ENCODE measurements at places on chromosomes 4 and X.

DNA sequence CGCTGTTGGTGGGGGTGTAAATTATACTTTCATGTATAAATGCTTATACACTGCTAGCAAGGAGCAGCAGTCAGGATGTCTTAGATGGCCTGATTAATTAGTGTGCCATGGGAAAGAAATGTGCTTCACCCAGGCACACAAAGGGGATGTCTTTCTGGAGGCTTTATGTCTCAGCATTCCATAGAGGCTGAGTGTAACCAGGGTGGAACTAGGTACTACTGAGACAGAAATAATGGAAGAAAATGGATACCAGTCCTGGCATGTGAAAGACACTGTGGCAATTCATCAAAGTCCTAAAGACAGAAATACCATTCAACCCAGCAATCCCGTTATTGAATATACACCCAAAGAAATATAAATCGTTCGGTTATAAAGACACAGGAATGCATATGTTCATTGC, 52.5 kb downstream of the PF4 start:
- no peak for DNase-seq

DNA sequence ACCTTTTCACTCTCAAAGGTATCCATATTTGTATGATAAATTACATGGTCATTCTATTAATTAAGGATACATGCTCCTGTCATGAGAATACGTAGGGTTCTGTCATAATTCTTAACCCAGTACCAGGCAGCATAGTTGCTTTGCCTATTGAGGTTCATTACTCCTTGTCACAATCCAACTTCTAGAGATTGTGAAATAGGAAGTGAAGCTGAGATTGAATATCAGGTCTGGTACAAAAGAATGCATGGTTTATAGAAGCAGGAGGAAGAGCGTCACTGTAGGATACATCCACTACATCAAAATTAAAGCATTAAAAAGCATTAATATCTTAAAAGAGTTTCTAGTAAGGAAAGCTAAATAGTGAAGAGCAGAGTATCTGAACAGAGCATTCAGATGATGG, 647.0 kb downstream of the IQCM start:
- DNase-seq, result no peak

DNA sequence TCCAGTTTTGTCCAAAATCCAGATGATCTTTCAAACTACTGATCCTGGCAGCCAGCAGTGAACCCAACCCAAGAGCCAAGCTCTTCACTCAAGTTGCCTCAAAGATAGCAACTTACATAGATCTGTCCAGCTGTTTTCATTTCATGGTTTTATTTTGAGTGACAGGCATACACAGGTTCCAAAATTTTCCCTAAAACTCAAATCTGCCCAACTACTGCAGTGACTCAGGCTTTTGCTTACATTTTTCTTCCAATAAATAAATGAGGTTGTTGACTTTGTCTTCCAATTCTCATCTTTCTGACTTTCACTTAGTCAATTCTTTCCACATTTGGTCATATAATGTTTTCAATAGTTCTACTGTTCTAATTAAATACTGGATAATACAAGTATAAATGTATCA, 158.8 kb downstream of the TECRL start:
- no peak for DNase-seq

DNA sequence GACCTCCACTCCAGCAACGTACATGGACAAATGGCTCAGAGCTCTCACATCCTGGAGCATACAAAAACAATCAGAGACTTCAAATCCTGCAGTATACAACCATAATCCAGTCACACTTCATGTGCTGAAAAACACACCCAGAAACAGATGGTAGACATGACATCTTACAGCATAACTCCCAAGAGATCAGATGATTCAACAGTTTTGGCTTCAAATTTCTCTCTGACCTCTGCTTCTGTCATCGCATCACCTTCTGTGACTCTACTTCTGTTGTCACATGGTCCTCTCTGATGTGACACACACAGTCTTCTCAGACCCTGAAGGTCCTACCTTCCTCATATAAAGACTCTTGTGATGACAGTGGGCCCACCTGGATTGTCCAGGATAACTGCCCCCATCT, 18.5 kb downstream of the SUV39H1 start:
- DNase-seq, result peak; percentile 4

DNA sequence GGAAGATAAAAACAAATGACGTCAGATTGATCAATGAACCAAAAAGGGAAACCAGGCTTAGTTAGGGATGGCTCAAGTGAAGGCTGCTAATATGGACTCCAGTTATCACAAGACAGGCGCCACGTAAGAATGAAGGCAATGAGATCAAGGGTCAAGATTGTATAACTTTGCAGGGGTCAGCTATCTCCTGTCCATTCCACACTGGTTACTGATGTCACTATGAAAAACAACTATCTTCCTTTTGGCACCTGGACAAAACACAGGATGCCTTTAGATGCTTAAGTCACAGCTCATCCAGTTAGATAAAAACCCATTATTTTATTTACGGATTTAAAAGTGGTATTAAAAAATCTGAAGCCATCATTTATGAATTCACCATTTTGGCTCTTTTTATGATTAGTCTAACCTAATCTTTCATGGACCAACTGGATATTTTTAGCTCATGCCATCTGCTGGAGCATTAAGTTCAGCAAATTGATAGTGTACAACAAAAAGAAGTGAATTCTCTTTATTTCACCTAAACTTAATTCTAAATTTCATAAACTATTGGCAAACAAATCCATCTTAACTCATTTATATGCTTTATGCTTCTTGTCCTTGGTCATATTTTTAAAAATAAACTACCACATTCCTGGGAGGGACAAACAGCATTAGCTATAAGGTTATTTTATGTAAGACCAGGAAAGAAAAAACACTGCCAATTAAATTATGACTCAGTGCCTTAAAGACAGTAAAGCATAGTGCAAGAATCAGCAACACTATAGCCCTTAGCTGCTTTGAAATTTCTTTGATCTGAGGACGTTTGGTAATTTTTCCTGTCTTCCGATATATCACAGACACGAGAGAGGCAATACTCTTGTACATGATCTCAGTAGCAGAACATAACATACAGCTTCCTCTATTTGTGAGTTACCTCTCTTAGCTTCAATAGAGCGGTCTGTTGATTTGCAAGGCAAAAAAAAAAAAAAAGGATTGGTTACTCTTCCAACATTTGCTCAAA, 27.0 kb downstream of the DHX15 start:
- DNase-seq, result no peak

- DNase-seq, result no peak
Observed at GRCh38 chrX:56817179-56817578, 88.1 kb downstream of the NBDY start.

GRCh38 chr4:36165631-36166005, 78.7 kb downstream of the ARAP2 start:
- DNase-seq, result no peak

DNA sequence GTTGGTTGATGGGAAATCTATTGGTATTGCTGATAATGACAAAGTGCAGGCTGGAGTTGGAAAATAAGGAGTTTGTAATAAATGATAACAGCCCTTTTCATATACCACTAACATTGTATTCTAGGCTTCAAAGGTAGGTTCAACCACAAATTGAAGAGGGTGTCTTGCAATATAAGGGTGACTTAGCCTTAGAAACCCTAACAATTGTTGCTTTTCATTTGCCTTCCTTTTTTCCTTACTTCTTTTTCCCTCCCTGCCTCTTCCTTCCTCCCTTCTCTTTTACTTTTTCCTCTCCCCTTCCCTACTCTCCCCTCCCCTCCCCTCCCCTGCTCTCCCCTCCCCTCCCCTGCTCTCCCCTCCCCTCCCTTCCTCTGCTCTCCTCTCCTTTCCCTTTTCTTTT, 10.9 kb upstream of the AGA start:
- no peak for DNase-seq

GRCh38 chrX:103864149-103864548, 32.1 kb upstream of the RAB9B start:
- no peak for DNase-seq

DNA sequence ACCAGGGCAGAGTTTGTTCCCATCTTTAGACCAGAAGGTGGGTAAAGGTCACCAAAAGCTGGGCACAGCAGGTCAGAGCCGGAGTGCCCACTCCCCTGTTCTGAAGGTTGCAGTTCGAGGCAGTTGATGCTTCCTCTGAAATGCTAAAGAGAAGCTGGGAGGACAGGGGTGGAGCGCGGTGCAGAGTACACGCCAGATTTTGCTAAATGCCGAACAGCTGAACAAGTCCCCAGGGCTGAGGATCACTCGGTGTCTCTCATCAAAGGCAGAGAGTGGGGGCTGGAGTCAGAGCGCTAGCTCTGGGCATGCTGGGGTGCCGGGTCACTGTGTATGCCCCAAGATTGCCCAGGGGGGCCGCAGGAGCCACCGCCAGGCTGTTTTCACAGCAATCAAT, 197.0 kb downstream of the BCOR start:
- DNase-seq, result peak; percentile 71

- DNase-seq, result no peak
Observed at GRCh38 chrX:13499736-13500135, 69.7 kb upstream of the EGFL6 start.

DNA sequence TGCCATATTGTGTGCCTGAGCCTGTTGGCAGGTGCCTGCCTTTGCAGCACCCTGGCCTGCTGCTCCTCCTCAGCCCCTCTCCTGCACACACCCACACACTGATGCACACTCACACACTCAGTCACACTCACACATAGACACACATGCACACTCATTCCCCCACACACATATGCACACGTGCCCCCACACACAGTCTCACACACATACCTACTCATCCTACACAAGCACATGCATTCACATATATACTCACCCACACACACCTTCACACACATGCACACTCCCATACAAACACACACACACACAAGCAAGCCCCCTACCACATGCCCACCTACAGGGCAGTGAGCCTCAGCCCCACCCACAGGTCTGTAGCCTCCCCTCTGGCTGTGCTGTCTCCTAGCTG, 245.0 kb downstream of the EVC2 start:
- no peak for DNase-seq

GRCh38 chr4:80568891-80569290, 233.4 kb downstream of the CFAP299 start:
- peak; percentile 15 for DNase-seq

GRCh38 chrX:27883468-27884092, 75.8 kb downstream of the MAGEB10 start:
- DNase-seq, result no peak

GRCh38 chrX:40971736-40972135, 113.5 kb upstream of the USP9X start:
- DNase-seq, result peak; percentile 62

- DNase-seq, result peak; percentile 76
Observed at GRCh38 chrX:39984191-39984956, 113.4 kb downstream of the BCOR start.

DNA sequence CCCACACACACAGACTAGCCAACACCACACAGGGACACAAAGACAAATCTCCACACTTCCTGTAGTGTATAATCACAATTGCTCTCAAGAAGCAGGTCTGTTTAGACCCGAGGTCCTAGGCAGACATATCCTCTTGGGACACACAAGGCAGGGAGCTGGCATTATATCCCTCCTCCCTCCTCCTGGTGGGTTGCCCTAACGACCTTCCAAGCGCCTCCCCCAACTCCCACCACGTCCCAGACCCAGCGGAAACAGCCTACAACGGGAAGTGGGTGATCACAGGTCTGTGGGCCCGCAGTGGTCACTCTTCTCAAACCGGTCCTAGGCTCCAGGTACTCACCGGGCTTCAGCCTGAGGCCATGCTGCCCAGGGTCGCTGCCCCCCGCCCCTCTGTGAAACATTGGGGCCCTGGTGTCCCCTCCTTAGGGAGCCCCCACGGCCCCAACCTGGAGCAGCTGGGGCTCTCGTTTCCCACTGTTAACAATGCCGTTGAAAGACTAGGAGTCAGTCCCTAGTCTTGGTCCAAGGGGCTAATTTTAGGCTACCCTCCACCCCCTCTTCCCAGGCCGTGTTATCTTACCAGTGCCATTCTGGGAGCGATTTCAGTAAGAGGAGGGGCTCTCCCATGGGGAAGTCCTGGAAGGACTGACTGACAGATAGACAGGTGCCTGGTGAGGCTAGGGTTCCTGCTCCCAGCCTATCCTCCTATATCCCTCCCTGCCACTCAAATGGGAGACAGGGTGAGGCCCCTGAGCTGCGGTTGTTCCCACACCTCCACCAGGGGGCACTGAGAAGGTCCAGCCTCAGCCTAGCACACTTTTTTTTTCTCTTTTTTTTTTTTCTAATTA, at the start of gene ASB12:
Gene ASB12 (minus strand): TSS at position 485 of the 848 bp plus-strand sequence. CDS start 4,957 bp downstream, outside the sequence.
- DNase-seq, result peak; percentile 1

GRCh38 chrX:149807747-149808458, 26.2 kb downstream of the MAGEA9 start:
- no peak for DNase-seq

DNA sequence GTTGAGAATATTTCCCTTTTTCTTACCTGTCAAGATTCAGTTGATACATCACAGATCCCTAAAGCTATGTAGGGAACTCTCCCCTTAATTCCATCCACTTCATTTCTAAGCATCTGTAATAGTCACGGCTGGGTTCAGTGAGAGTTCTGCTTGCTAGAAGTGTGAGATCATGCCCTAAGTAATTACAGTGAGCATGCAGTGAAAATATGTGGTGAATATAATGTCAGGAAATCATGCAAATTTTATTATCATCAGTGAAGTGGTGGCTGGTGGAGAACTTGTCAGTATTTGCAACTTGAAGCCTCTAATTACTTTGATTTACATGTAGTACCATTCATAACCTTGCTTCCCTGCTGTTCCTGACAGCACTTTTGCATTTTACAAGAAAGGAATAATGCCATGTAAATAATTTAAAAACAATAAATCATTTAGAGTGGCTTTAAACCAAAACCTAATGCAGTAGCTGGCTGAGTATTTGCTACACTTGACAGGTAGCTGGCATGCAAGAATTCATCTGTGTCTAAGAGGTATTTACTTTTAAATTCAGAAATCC, 28.3 kb upstream of the CFAP299 start:
- DNase-seq, result no peak

DNA sequence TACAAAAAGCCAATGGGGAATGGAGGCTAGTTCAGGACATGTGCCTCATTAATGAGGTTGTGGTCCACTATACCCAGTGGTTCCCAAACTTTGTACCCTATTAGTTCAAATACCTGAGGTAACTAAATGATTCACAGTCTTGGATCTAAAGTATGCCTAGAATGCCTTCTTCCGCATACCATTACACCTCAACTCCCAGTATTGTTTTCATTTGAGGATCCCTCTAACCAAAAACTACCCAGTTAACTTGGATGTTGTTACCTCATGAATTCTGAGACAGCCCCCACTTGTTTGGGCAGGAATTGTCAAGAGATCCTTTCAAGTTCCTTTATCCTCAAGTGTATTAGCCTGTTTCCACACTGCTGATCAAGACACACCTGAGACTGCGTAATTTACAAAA, 439.2 kb downstream of the PCDH10 start:
- no peak for DNase-seq

GRCh38 chrX:111284631-111285293, 14.5 kb upstream of the CAPN6 start:
- DNase-seq, result no peak

- DNase-seq, result peak; percentile 60
Observed at GRCh38 chr4:4519297-4519894, 22.5 kb downstream of the STX18 start.

DNA sequence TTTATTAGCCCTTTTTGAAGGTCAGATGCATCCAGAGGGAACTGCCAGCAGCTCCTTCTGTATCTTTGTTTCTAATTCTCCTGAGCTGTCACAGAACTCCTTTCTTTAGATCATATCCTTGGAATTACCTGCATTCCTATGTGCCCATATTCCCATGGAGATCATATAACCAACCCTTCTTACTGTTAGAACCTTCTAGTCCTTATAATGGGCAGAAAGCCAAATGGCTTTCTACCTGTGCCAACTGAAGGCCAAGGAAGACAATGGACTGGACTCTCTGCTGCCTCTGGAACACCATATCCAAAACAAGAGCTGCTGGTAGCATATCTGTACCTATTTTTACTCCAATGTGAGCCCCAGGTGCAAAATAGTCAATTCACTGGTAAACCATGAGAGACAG, 60.7 kb downstream of the TBC1D9 start:
- no peak for DNase-seq

- DNase-seq, result peak; percentile 45
Observed at GRCh38 chr4:116585246-116585645, 500.1 kb downstream of the TRAM1L1 start.

Data from NCI-H82 (cell line).